ENCODE measurements at places on chromosomes 6 and 20. TPM values are rescaled to one million over a fixed set of nuclear protein-coding genes. Genes with fewer than 3 reads are reported as not detected.

The CHRNA4 gene
- total RNA-seq: not detected

The CARMIL1 gene
- 3.4 TPM for total RNA-seq

The FBXO9 gene
- total RNA-seq: 41.2 TPM

The GCNT2 gene
- total RNA-seq: 6.4 TPM

The PTGIS gene
- 6.2 TPM for total RNA-seq

The CEP162 gene
- total RNA-seq: 4.2 TPM

The COL12A1 gene
- total RNA-seq: 37.5 TPM

The MOG gene
- not detected for total RNA-seq

The HUS1B gene
- 0.22 TPM for total RNA-seq

The BTN1A1 gene
- not detected for total RNA-seq

The MDFI gene
- total RNA-seq: not detected

- peak; percentile 44 for DNase-seq
These were observed 358.2 kb downstream of the PLCB1 start for GRCh38 chr20:8490076-8490830.

DNA sequence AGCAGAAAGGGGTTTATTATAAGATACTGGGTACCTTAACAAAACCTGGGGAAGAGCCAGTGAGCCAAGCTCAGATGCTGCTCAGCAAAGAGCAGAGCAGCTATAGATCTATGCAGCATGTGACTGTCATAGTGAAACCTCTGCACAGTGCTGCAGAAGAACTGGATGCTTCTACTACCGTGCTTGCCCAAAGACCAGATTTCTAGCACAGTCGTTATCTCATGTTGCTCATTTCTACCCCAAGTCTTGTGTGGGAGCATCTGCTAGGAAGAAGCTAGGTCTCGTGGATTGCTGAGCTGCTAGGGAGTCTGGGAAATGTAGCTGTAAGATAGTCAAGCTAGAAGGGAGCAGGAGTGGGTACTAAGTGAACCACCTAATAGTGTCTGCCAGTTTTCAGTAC, 31.7 kb upstream of the GNRH2 start:
- DNase-seq: no peak

DNA sequence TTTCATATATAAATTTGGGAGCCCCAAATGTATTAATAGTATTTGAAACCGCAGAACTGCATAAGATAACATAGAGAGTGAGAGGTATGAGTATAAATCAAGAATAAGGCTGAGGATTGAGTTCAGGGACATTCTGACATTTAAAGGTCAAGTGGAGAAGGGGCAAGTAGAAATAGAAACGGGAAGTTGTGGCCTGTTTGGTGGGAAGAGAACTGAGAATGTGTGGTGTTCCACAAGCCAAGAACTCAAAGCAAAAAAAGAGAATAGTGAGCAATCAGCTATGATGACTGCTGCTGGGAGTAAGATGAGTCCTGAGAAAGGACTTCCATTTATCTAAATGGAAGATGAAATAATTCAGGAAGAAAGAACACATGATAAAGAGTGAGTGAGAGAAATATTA, 418.4 kb downstream of the CD109 start:
- DNase-seq: no peak

GRCh38 chr6:168232062-168232461, 87.5 kb downstream of the DACT2 start:
- no peak for DNase-seq

DNA sequence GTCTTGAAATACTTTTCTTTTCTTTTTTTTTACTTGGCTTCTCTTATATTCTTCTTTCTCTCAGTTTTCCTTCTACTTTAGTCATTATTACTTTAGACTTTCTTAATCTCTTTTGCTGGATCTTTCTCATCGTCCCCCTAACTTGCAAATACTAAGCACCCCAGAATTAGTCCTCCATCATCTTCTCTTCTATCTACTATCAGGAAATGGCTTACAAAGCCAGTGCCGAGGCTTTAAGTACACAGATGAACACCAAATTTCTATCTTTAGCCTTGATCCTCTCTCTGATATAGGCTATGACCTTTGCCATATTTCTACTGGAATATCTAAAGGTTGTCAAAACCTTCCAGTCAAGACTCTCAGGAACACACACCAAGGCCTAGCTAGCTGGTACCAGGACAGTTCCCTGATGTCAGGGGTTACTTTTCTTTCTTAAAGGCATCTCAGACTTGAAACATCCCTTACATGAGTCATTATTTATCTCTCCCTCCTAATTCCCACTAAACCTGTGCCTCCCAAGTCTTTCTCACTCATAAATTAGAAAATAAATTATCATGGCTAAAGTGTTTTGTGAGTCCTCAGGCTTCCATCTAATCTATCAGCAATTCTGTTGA, 278.6 kb upstream of the TCF21 start:
- DNase-seq: peak; percentile 25

DNA sequence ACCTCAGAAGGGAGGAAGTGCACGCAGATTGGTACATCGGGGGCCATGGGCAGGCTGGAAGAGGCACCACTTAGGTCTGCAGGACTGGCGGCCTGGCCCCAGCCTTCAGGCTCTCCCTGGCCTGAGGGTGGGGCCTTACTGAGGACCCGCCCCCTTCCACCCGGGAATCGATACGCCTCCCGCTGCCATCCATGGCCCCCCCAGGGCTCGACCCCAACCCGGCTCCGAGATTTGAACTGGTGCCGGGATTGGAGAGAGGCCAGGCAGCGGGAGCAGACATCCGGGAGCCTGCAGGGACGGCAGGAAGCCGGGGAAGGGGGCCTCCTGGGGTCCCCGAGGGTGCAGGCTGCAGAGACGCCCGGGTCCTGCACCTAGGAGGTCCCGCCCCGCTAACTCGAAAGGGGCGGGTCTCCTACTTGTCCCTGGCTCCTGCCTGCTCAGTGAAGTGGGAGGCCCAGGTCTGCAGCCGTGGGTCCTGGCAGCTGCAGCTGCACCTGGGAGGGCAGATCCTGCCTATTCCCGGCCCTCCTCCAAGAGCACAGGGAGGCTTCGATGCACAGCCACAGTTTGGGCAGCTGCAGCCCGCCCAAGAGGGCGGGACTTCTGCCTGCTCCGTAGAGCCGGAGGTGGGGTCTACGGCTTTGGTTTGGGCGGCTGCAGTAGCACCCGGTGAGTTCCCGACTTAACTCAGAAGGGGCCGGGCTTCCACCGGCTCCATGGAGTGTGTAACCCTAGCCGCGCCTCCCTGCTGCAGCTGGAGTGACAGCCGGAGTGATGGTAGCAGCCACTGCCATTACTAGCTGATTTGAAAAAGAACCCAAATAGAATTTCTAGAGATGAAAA, 35.2 kb upstream of the TBC1D22B start:
- DNase-seq: peak; percentile 75

DNA sequence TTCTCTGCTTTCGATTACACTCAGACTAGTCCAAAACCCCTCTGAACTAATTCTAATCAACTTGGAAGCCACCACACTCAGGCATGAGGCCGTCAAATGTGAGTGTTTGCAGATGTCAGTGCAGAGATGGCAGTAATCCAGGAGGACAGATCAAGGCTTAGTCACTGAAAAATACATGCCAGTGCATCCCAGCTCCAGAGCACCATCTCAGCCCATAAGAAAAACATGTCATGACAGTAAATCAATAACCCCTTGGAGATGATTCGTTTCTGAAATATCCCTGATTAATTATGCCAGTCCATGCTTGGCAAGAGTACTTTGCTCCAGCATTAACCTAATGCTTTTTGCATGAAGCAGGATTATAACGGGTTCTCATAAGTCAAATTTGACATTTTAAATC, 179.5 kb downstream of the ADAT2 start:
- DNase-seq: peak; percentile 68

DNA sequence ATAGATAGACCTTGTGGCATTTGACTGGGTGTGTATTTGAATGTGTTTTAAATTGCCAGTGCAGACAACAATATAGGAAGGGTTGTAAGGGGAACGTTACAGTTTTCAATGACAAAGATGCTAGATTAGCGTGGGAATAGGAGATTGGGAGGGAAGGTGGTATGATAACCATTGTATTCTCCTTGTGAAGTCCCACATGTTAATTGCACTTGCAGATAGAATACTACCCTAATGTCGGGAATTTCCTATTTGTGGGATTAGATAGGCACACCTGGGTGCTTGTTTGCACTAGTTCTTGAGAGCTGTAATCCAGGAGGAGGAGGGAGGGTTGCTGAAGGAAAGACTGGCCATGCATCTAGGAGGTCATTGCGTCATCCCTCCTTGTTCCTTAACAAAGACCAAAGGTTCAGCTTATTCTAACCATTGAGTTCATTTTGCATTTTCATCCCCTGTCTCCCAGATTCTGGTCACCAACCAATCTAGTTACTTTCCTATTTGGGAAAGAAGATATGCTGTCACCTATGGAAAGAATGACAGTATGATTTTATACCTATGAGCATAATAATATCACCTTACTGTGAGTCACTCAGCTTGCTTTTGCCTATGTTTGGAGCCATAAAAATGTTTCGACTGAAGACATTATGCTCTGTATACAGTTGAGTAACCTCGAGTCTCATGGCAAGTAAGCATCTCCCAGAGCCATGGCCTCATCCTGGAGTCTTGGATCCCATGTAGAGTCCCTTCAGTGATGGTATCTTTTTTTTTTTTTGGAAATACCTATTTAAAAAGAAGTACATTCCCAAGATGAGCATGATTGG, 201.5 kb downstream of the DTNBP1 start:
- no peak for DNase-seq

DNA sequence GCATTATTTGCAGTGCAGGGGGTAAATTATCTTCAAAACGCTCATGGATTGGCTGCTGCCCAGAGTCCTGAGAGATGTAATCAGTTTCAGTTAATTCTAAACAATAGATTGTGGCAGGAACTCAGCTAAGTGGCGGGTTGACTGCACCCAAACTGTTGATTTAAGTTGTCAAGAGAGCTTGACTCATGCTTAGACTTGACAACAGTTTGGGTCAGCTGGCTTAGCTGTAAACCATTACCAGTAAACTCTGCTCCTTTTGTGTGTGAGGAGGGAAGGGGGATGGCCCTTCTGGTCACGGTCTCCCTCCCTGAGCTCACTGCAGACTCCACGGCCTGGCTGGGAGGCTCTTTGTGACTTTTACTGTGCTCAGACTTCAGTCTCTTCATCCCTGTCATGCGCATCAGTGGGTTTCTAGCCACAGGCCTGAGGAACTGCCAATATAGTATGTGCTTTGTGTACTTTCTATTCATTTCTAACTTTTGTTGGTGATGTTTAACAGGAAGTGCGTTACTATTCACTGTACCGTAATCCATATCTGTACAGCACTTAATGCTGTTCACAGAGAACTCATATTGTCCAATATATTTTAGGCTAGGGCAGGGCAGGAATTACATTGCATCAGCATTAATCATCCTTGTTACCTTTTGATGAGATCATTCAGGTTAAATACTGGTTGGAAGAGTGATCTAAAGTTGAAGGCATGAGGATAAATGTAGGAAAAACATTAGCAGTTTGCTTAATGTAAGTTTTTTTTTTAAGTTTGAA, 488.3 kb downstream of the CDKAL1 start:
- DNase-seq: no peak

GRCh38 chr6:71474942-71475341, 186.3 kb downstream of the OGFRL1 start:
- no peak for DNase-seq

DNA sequence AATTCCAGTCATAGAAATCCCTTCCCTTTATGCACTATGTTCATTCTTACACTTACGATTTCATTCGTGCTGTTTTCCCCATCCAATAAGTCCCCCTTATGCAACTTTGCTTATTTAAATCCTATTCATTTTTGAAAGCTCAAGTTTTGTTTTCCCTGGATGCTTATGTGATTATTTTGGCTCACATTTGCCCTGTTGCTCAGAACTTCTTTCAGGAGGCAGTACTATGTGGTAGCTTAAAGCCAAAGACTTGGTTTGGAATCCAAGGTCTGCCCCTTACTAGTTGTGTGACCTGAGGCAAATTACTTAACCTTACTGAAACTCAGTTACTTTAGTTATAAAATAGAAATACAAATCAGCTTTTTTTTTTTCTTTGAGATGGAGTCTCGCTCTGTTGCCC, 59.6 kb downstream of the MOXD1 start:
- DNase-seq: no peak

DNA sequence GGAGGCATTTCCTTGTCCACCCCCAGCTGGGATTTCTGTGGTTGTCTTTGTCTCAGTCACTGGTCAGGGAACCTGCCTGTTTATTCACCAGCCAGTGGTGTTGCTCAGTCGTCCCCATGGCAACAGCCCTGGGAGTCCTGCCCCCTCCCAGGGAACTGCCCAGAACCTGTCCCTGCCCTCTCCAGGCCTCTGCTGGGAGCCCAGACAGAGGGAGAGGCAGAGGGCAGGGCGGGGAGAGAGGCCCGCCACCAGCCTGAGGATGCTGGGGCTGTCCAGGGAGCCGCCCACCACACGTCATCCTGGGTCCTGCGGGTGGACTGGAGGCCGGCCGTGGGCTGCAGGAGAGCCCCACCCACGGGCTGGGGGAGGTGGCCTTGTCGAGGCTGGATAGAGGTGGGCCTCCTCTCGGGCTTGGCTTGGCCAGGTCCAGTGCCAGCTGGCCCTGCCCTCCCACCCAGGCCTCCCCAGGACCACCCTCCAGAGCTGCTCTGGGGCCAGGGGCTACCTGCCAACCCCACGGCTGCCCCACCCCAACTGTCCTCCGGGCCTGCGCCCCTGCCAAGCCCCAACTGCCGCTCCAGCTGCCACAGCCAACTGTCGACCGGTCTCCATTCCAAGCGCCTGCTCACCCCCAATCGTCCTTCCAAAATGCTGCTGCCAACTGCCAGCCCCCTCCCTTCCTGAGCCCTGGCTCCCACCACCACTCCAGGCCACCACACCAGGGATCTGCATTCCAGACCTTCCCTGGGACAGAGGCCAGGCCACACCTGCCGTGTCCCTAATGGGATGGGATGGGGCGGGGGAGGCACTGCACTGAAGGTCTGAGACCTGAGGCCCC, 4.2 kb upstream of the ZBTB46 start:
- DNase-seq: peak; percentile 100

GRCh38 chr6:16564436-16564835, 196.8 kb downstream of the ATXN1 start:
- no peak for DNase-seq

DNA sequence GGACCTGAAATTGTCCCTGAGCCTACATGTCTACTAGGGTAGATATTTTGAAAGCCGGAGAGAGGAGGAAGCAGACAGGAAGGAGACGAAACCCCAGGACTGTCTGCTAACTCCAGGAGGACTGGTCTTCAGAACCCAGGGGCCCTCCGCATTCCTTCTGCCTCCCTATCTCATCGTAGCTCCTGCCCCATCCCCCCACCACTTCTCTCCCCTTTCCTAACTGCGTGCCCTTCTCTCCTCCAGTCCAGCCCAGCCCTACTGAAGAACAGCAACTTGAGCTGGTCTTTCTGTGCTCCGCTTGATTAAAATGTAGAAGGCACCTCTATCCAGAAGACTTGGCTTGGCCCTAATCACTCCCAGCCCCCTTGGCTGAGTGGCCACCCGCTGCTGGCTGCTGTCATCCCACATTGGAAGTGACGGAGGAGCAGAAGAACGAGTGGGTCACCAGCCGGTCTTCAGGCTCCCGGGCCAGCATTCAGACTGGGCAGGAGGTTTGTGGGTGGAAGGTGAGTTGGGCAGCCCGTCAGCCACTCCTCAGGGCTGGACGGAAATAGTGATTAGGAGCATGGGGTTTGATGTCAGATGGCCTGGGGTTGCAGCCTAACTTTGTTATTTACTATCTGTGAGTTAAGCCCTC, 28.8 kb upstream of the ANGPT4 start:
- DNase-seq: no peak
